ENCODE measurements at places on chromosomes 7 and 10.

GRCh38 chr7:75762350-75762917, 9.6 kb downstream of the CCL26 start:
- DNase-seq, result no peak

GRCh38 chr7:108307595-108307994, 148.6 kb downstream of the NRCAM start:
- no peak for DNase-seq

GRCh38 chr10:34231441-34232180, 583.5 kb downstream of the PARD3 start:
- no peak for DNase-seq

DNA sequence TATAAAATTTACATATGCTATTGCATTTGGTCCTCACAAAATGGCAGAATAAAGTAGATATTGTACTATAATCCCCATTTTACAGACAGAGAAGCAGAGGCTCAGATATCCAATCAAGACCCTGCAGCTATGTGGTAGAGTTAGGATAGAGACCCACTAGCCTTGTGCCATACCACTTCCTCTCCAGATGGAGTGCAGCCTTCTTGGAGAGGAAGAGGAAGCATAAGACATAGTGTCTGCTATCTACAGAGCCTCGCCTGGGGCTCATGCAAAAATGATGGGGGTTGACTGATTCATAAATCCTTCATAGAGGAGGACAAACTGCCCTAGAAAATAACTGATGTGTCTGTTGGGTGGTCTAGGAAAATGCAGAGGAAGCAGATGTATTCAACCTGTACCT, 447.3 kb downstream of the KCNMA1 start:
- DNase-seq, result no peak

DNA sequence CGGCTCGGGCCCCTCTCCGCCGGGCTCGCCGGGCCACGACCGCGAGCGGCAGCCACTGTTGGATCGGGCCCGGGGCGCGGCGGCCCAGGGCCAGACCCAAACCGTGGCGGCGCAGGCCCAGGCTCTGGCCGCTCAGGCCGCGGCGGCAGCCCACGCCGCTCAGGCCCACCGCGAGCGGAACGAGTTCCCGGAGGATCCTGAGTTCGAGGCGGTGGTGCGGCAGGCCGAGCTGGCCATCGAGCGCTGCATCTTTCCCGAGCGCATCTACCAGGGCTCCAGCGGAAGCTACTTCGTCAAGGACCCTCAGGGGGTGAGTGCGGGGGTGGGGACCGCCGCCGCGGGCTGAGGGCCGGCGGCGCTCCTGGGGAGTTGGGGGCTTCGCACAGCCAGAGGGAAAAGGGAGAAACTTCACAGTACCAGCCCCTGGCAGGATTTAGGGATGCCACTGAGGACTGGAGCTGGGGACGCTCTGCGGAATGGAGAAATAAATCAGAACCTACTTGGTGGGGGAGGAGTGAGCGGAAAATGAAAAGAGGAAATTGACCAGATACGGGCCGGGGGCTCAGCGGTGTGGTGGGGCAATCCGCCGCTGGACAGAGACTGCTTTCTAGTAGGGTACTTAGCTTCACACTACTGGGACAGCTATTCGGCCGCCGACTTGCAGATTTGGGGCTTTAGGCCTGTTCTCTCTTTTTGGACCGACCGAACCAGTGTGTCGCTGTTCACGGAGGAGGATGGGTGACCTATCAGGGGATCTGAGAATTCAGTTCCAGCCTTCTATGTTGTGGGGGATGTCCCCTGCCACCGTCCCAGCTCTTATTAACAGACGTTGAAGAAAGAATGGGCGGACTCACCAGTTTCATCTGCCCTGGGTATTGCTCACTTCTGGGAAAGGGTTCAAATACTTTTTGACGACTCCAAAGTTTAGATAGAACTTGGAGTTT, 669 bp downstream of the PI4K2A start:
- DNase-seq, result no peak
